ENCODE measurements at places on chromosomes 5 and 9.

GRCh38 chr5:16135003-16135402, 44.6 kb downstream of the MARCHF11 start:
- DNase-seq = no peak

GRCh38 chr9:83569326-83569725, 31.1 kb upstream of the FRMD3 start:
- DNase-seq = no peak

- DNase-seq = no peak
Observed at GRCh38 chr9:81833563-81834345, 94.5 kb upstream of the SPATA31D4 start.

- no peak for DNase-seq
Observed at GRCh38 chr9:87909310-87910041, 8.3 kb upstream of the SPATA31C1 start.

- no peak for DNase-seq
Observed at GRCh38 chr5:10538789-10539686, 24.8 kb upstream of the ANKRD33B start.

Data from stimulated activated CD4-positive, alpha-beta T cell treated with anti-CD3 and anti-CD28 coated beads, Interleukin-2, amount 100 ng/mL, for 24 hours (primary cell).